Gastroesophageal sphincter (tissue), 4 donors: ENCODE measurements at places on chromosomes 2 and 18. TPM values are rescaled to one million over a fixed set of nuclear protein-coding genes. Genes with fewer than 3 reads are reported as not detected.

DNA sequence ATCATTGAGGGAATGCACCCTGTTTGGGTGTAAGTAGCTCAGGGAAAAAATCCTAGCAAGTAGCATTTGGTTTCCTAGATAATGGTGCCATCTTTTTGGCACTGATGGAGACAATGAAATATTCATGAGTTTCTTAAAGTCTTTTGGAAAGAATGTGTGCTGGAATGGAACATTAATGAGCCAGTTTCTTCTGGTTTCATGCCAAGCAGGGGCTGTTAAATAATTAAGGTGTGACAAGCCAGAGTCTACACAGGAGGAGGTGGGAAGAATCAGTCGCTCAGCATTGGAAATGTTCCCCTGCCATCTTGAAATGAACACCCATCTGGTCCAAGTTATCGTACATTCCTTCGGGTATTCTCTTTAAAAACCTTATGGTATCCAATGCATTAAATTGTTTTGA lies 457.3 kb downstream of the RIT2 start:
- no peak for ATAC-seq

DNA sequence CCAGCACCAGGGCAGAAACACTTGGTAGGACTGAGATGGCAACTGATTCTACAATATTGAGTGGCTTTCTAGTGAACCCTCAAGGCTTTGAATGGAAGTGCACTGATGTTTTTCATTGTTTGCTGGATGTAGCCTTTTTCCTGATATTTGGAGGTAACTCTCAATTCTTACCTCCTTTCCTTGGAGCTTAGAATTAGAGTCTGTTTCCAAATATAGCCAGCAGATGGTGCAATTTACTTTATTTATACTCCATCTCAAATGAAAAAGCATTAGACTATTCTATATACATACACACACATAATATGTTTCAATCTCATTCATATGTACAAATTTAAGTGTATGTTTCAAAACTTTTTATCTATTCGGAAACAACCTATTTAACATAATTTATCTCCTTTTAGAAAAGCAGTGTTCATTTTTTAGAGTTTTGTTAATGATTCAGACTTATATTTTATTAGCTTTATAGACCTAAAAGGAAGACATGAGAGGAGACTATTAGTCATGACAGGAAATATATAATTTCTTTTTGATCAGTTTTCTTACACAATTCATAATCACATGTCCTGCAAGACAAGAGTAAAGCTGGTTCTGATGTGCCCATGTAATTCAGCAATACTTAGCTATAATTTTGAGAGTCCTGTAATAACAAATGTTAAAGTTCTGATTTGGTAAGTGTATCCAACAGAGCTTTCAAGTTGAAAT lies 124.8 kb downstream of the NUP35 start:
- ATAC-seq = no peak

- no peak for ATAC-seq
Measured at GRCh38 chr2:9815076-9815475, 28.2 kb upstream of the TAF1B start.

Gene NMUR1
- total RNA-seq = 6.1 TPM

Gene COLEC12
- total RNA-seq = 40.1 TPM

Gene INHBB
- total RNA-seq = 2.7 TPM
